ENCODE measurements at places on chromosomes 3 and 15.
A peak's percentile ranks its signal among the peaks of the same experiment; 100 is the strongest.

DNA sequence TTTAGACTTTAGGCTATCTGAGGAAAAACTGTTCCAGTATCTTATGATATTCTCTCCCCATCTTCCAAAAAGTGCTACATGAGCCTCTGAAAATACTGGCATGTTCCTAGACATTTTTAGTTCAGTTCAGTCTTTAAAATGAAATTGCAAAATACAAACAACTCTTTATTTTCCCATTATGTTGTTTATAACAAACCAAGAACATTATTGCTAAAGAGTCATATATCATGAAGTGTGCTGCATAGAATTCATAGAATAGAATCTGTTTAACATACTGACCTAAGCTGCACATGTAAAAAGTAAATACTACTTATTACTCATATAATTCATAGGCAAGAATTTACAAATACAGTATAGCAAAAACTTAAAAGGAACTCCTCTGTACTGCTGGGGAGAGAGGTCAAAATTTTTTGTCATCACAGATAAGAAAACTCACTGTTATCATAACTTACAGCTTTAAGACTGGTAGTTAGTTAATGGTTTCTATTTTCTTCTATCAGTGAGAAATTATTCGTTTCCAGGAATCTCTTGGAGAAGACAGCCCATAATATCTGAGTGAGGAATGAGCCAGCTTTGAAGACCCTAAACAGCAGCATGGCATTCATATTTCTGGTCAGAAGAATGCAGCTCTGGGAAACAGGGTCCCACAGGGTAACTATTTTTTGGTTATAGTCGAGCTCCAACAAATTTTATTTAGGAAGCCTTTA lies 32.2 kb downstream of the FILIP1L start:
- DNase-seq = peak; percentile 32

GRCh38 chr15:40506964-40507571 lies 36.3 kb downstream of the CHST14 start:
- peak; percentile 56 for DNase-seq

- DNase-seq = no peak
Observed at GRCh38 chr3:14652-15051, 181.9 kb upstream of the CHL1 start.

DNA sequence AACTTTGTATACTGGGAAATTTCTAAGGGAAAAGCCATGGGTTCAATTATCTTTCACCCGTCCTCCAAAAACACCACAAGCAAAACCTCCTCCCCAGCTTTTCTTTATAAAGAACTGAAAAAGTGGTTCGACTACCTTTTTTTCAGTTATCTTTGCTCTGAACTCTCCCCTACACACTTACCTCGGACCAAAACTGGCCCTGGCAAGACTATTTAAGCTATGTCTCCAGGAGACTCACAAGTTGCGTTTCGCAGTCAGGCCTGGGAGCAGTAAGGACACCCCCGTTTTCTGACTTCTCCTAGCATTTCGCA lies 645 bp downstream of the COPS2 start:
- no peak for DNase-seq

DNA sequence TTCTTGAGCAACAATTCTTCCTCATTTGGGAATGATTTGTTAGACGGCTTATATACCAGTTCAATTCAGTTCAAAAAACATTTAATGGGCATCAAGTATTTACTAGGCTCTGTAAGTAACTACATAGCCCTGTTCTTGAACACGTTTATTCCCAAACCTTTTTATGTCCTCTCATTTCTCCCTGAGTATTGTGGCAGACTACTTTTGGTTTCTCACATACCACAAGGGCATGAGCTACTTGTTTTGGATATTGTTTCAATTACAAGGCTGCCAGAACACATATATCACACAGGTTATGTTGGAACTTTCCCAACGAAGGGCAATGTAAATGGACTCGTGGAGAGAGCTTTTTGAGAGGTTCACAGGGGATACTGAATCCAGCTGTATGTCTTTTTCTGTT lies 363.8 kb upstream of the NAALADL2 start:
- no peak for DNase-seq

GRCh38 chr3:146189519-146190173 lies 28.7 kb upstream of the PLOD2 start:
- DNase-seq = peak; percentile 66

- DNase-seq = no peak
Observed at GRCh38 chr3:16186565-16186964, 12.1 kb downstream of the GALNT15 start.

DNA sequence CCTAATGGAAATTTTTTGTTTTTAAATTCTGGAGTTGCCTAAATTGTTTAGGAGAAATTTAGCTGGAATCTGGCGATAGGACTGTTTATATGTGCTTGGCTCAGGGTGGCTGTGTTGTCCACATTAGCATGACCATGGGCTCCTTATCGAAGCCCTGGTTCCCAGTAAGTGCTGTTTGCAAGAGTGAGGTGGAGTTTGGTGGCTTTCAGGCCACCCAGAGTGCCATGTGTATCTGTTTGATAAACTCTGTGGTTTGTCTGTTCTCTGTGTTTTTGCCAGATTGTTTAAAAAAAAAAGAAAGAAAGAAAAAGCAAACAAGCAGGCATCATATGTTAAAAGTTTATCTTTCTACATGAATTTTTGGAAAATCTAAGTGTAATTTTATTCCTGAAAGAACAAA lies 51.5 kb downstream of the PLCL2 start:
- peak; percentile 88 for DNase-seq

GRCh38 chr3:171133796-171134569 lies 107.5 kb upstream of the SLC2A2 start:
- DNase-seq = no peak

GRCh38 chr15:76991048-76991447 lies 3.9 kb upstream of the PSTPIP1 start:
- DNase-seq = no peak

DNA sequence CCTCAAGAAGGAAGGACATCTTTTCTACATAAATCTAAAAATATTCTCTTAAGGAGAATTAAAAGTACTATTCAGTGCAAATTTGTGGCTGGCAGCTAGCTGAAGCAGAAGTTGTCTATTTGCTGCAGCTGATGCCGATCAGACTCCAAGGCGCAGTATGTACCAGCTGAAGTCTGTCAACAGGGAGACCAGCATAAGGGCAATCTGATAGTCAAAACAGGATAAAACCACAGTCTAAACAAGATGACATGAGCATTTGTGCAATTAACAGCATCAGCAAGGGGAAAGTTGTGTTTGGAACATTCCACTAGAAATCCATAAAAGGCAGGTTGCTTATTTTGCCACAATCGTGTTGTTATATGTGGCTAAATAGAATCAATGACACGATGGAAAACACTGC lies 198.2 kb upstream of the ROBO2 start:
- no peak for DNase-seq

- DNase-seq = no peak
Observed at GRCh38 chr15:69150841-69151240, 9.6 kb upstream of the GLCE start.

DNA sequence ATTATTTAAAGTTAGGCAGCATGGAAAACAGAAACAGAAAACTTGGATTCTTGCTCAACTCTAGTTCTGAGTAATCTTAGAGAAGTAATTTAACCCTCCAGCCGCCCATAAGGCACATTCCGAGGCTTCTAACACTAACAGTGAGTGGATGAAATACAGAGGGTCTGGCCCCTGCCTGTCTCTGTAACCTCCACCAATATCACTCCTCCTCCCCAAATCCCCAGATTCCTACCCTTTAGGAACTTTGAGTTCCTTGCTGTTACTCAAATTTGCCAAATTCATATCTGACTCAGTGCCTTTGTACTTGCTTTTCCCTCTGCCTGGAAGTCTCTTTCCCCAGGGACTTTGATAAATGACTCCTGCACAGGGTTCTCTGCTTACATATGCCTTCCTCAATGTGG lies 112.5 kb upstream of the TGFBR2 start:
- no peak for DNase-seq

DNA sequence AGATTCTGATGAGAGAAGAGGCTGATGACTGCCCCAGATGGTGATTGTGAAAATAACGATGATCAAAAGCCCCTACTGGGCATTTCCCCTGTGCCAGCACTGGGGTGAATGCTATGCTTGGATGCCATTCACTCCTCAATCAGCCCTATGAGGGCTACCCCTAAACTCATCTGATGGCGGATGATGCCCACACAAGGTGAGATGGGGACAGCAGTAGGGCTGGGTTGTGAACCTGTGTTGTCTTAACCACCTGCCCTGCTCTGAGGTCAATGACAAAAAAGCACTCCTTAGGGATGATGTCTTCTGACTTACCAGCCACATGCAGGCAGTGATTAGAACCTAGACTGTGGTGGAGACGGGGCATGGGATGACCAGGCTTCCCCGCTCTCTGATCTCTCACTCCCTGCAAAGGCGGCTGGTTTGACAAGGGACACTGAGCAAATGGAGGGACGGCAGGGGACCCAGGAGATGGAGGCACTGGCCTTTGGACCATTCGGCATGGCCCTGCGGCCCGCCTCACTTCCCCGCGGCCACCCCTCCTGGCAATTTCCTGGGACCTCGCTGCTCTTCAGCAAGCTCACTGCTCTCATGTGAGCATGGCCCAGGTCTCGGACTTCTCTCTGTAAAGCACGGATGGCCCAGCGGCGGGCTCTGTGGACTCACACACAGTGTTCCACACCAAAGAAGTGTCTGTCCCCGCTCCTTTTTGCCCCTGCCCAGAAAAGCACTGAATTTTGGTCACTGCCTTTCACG lies 251.4 kb upstream of the LYSMD4 start:
- no peak for DNase-seq

DNA sequence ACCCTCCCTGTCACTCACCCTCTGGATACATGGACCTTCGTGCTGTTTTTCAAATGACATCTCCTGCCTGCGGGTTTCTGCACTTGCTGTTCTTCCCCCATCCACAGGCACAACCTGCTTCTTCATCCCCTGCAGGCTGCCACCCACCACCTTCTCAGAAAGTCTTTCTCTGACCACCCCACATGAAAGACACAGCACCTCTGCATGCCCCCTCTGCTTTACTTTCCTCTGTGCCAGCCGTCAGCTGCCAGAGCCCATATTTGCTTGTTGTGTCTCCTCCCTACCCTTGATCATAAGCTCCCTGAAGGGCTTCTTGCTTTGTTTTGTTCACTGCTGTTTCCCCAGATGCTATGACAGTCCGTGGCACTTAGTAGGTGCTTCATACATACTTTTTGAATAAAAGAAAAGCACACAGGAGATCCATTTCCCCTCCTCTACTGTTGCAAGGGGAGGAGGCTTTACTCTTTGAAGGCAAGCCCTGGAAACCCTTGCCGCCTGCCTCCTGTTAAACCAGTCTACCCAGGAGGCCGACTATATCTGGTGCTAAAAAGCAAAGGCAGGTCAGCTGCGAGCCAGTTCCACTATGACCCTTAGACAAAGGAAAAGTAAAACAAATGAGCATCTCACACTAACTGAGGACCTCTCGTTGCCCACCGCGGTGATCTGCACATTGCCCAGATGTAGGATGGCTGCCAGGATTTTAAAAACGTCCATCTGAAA lies 31.9 kb downstream of the MYO5C start:
- no peak for DNase-seq

GRCh38 chr3:190017521-190018288 lies 103.0 kb downstream of the P3H2 start:
- DNase-seq = no peak

GRCh38 chr3:182698078-182698477 lies 95.2 kb upstream of the ATP11B start:
- no peak for DNase-seq

Data from hematopoietic multipotent progenitor cell treated with erythropoietin and hydrocortisone succinate and interleukin-3 and kit ligand, for 15 days (in vitro differentiated cells).